ENCODE measurements at places on chromosomes 1 and 21.

DNA sequence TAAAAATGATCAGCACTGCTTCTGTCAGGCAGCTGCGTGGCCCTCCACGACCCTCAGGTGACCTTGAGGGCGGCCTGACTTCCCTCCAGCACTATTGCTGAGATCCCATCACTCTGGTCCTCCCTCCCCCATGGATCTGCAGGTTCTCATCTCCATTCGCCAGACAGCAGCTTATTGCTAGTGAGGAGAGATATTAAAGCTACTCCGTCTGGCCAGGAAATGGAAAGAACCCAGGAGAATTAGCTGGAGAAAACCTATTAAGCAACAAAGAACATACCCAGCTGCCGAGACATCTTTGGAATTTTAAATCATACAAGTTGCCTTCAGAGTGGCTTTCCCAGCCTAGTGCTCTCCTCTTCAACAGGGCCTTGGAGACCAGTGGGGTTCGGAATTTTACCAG lies 25.7 kb upstream of the KCNN3 start:
- no peak for DNase-seq

GRCh38 chr21:36245649-36246048 lies 74.3 kb upstream of the MORC3 start:
- DNase-seq, result no peak

GRCh38 chr1:119712342-119713038 lies 756 bp downstream of the PHGDH start:
- DNase-seq, result no peak

GRCh38 chr21:26835027-26835713 lies 10.0 kb downstream of the ADAMTS1 start:
- no peak for DNase-seq

- no peak for DNase-seq
Observed at GRCh38 chr1:230884646-230885045, 16.3 kb upstream of the C1orf198 start.

- peak; percentile 70 for DNase-seq
Observed at GRCh38 chr1:221711063-221711577, 30.8 kb downstream of the DUSP10 start.

GRCh38 chr1:184910691-184911091 lies 63.6 kb downstream of the NIBAN1 start:
- DNase-seq, result no peak

GRCh38 chr1:190429932-190430331 lies 47.7 kb downstream of the BRINP3 start:
- no peak for DNase-seq

- no peak for DNase-seq
Observed at GRCh38 chr1:228278432-228278941, 70.6 kb downstream of the OBSCN start.

- DNase-seq, result no peak
Observed at GRCh38 chr1:196454792-196455191, 153.4 kb downstream of the KCNT2 start.

DNA sequence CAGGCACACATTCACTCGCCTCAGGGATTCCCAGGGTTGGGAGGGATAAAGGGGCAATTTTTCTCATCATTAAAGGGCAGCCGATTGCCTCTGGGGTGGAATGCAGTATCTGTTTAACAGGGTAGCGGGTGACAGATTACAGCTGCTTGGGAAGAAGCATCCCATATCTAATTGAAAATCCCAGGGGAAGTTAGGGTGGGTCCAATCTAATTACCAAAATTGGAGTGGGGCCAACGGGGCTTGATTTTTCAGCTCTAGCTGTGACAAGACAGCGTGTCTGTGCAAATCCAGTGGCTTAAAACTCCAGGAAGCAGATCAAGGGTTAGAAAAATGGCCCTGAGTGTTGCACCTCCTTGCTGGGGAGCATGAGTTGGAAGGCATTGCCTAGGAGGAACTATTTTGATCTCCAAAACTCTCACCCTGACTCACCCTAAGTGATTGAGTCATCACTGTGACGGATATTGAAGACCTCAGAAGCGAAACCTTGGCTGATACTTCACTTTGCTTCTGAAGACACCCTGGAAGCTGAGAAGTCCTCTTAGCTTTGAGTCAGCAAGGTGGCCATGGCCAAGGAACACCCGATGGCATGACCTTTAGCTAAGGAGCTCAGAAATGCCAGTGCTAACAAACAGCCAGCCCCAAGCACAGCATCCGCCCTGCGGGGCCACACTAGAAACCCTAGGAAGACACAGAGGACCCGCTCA lies 46.0 kb downstream of the GRHL3 start:
- DNase-seq, result peak; percentile 41

GRCh38 chr1:97603776-97604175 lies 317.1 kb downstream of the DPYD start:
- peak; percentile 7 for DNase-seq

- peak; percentile 87 for DNase-seq
Observed at GRCh38 chr1:27858072-27858948, 14.0 kb upstream of the THEMIS2 start.

DNA sequence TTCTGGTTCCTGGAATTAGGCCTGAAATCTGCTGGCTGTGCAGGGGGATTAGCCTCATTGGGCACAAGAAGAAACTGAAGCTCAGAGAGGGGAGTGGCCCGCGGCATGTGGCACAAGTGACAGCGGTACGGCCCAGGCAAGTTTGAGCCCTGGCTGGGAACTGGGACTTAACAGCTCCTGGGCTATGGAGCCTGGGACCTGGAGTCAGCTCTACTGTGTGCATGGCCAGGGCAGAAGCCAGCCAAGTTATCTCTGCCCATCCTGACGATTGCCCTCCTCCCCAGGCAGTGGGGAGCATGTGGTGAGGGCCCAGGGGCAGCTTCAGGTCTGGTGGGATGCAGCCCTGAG lies 61.3 kb downstream of the ALPL start:
- no peak for DNase-seq

- DNase-seq, result peak; percentile 67
Observed at GRCh38 chr1:114081437-114082303, 72.0 kb downstream of the SYT6 start.

- no peak for DNase-seq
Observed at GRCh38 chr1:59046730-59047157, 250.2 kb upstream of the FGGY start.

DNA sequence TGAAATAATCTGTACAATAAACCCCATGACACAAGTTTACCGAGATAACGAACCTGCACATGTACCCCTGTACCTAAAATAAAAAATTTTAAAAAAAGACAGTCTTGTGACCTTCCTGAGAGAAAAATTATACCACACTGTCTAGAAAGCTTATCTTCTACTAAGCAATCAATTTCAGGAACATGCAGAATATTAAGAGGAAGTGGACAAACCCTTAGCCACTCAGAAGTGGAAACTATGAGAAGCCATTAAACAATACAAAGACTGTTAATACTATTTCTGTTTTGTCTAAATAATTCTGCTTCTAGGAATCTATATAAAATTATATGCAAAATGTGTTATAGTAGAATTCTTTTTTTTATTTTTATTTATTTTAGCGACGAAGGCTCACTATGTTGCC lies 93.9 kb downstream of the ADAMTS1 start:
- DNase-seq, result no peak

DNA sequence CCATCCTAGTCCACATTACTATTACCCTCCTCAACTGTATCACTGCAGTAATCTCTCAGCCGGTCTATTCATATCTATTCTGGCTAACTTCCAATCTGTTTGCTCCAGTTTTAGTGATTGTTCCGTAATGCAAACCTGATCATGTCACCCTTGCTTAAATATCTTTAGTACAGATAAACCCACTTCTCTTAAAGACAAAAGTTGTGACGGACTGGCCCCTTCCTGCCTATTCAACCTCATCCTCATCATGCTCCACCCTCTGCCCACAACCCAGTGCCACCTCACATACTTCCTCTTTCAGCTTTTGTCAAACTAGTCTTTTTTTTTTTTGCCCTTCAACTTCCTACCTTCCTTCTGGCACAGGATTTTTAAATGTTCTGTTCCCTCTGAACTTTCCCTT lies 2.8 kb upstream of the C1orf162 start:
- DNase-seq, result peak; percentile 86

GRCh38 chr1:241947354-241947753 lies 10.2 kb upstream of the BECN2 start:
- peak; percentile 27 for DNase-seq

DNA sequence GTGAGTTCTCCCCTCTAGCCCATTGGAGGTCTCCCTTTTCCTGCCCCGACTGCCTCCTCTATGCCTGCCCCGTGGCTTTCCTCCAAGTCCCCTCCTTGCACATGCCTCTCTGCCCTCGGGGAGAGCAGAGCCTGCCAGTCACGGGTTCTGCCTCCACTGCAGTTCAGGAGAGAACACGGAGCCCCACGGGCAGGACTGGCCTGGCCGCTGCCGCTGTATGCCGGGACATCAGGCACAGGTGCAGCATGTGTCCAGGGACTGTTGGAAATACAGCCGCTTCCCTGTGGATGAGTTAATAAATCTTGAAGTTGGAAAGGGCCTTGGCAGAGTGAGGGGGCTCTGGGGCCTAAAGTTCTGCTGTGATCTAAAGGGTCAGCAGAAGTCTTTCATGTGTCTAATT lies 676.6 kb downstream of the MATN1 start:
- no peak for DNase-seq

GRCh38 chr1:186146974-186147373 lies 228.1 kb downstream of the TPR start:
- DNase-seq, result no peak

DNA sequence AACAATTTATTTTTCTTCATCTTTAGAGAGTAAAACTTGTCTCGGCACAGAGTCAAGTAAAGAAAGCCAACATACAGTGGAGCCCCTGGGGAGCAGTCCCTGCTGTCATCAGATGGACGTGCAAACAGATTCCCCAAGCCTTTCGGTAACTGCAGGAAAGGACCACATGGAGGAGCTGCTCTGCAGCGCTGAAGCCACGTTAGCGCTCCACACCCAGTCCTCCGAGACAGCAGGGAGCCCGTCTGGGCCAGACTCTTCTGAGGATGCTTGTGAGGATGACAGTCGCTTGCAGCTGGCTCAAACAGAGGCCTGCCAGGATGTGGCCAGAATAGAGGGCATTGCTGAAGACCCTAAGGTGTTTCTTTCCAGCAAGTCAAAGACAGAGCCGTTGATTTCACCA lies 77.1 kb upstream of the SCCPDH start:
- peak; percentile 79 for DNase-seq

DNA sequence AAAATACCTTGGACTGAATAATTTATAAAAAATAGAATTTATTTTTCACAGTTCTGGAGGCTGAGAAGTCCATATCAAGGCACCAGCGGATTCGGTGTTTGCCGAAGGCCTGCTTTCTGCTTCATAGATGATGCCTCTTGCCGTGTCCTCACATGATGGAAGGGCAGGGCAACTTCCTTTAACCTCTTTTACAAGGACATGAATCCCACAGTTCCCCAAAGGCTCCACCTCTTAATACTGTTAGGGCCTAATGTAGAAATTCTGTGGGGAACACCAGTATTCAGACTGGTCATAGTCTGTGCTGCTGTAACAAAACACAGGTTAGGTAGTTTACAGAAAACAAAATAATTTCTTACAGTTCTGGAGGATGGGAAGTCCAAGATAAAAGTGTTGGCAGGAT lies 25.9 kb downstream of the DYRK1A start:
- DNase-seq, result no peak

DNA sequence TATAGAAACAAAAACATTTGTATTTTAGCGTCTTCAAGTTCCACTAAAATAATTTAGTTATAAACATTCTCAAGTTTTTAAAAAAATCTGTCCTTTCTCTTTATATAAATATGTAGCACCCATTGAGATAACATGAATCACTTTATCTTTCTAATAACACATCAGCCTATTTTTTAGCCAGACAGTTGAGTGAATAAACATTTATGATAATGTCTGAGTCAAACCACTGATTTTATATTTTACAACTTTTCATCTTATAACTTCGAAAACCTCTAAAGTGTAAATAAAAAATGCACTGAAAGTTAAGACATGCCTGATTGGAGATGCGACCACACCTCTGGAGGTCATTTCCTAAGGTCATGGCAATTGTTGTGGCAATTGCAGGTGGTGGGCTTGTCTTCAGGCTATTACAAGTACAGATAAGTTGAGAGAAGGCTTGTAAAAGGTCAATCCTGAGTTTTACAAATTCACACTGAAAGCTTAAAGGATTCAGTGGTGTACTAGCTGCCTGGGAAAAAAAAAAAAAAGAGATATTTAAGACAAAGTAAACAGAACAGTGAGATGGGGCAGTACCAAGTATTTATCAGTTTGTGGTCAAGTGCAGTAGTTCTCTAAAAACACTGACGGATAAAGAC lies 67.0 kb downstream of the INTS7 start:
- no peak for DNase-seq

DNA sequence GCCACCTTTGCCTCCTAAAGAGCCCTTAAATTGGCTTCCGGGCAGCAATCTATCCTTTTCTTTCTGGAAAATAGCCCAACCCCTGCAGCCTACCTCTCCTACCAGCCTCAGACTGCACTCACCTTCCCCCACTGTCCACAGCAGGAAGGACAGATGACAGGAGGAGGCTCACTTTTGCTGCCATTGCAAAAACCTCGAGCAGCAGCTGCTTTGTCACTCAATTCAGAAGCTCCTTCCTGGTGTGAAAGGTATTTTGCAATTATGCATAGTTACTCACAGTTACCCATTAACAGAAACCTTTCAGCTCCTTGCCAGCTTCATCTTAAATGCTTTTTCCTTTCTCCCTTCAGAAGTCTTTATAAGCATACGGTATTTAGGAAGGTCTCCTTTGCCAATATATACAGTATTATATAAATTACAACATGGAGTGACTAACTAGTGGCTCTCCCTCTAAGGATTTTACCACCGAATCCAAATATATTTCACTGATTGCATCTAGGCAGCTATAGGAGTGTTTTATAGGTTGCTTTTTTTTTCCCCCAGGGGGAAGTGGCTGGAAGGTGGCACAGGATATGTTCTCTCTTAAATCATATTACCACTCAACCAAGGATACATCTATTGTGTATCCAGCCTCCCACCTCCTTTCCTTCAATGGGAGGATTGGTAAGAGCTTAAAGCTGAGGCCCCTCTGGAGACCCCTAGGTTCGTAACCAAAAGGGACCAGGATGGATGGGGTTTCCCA lies 142.1 kb upstream of the IPO9 start:
- DNase-seq, result no peak

DNA sequence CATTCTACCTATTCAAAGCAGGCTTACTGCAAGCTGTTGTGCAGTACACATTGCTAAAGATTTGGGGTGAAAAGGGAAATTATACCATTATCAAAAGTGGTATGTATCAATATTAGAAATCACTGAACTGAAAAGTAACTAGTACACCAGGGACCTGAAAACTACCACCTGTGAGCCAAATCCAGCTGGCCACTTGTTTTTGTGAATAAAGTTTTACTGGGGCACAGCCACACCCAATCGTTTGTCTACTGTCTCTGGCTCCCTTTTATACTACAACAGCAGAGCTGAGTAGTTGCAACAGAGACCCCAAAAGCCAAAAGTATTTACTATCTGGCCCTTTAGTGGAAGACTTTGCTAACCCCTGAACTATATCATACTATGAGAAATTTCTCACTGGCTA lies 13.8 kb upstream of the CR1L start:
- no peak for DNase-seq

GRCh38 chr1:82143108-82143833 lies 342.5 kb downstream of the ADGRL2 start:
- DNase-seq, result no peak

DNA sequence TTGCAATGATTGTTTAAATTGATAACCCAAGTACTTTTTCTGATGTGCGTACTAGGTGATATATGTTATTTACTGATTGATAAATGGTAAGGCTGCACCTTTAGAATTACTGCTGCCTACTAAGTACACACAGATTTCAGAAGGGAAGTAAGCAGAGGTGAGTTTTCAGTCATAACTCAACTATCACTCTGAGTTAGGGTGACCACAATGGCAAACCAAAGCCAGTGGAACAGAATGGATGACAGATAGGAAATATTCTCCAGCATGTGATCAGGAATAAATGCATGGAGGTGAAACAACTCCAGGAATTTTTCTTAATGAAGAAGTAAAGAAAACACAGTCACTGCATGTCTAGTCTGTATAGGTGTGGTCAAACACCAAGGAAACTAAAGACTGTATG lies 7.5 kb upstream of the KCNJ15 start:
- DNase-seq, result no peak
